ENCODE measurements at places on chromosomes 6 and 20.

DNA sequence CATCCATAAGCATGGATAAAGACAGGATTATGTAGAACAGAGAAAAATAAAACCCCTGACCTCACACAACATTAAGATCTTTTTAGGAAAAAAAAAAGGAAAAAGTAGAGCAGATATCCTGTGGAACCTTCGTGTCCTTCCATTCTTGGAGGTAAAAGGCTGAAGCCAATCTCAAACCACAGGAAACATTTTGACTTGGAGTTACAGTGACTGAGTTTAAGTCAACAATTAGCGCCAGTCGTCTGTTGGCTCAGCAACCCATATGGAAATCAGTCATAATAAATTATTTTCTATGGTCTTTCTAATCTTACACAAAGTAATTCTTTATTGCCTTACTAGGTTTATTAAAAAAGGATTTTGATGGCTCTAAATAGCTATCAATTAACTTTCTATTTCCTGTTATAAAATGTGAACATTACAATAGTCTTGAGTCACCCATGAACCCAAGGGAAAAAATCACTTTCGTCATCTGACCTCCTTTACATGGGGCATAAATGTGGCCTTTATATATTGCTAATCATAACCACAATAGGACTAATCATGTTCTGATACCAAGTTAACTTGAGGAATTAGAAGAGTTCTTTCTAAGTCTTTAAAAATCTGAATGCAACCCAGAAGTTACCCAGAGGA, 592.9 kb downstream of the TFAP2B start:
- DNase-seq = no peak

- no peak for DNase-seq
Measured at GRCh38 chr20:63282946-63283345, 10.0 kb upstream of the COL20A1 start.

DNA sequence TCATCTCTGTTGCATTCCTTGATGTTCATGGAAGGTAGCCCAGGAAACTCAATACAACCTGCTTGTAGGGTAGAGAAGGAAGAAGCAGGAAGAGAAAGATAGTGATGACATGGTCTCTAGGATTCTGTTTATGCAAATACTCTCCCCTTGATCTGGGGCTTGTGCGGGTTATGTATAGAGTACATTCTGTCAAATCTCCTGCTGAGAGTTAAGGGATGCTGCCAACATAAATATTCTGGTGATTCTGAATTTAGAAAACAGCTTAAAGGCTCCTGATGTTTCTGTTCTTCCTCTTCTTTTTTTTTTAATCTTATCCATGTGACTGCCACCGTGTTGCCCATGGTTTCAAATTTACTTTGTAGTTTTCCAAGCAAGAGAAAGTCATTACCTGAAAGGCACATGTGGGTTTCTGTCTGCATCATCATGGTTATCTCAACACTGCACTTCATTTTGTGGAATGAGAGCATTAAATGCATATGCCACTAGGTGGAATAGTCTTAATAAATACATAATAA, 150.6 kb downstream of the RPS12 start:
- no peak for DNase-seq

DNA sequence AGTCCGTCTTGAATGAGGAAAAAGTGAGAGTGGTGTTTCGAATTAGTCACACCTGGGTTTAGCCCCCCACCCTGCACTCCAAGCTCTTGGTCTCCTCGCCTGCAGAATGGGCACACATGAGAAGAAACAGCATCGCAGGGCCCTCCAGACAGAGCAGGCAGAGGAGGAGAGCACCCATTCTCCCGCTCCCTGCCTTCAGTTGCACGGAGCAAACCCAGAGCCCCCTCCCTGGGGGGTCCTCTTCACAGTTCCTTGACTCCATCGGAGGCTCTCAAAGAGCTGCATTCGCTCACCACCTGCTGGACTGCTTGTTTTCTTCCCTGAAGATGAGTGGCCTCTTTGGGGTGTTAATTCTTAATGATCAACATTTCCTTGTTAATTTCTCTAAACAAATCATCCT, 5.1 kb downstream of the CST7 start:
- DNase-seq = no peak

- no peak for DNase-seq
Measured at GRCh38 chr6:127737768-127738167, 160.8 kb downstream of the C6orf58 start.
